ENCODE measurements at places on chromosomes 16 and 17.

- no peak for DNase-seq
Measured at GRCh38 chr17:45001310-45001709, 33.2 kb upstream of the C1QL1 start.

- DNase-seq: peak; percentile 41
Measured at GRCh38 chr17:10737168-10737622, 7.4 kb upstream of the TMEM220 start.

DNA sequence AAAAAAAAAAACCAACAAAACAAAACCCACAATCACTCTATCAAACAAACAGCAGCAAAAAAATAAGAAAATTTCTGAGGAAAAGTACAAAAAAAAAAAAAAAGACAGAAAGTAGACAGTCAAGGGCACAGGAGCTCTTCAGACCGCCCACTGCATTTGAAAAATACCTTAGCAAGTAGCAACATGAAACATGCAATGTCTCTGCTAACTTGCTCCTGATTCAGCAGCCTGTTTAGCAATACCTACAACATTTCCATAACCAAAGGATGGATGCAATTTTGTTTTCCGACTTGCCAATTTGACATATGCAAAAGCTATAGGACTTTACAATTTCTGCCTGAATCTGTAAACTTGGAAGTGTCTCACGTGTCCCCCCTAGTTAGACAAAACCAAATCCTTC lies 57.4 kb downstream of the SYNRG start:
- DNase-seq: no peak

DNA sequence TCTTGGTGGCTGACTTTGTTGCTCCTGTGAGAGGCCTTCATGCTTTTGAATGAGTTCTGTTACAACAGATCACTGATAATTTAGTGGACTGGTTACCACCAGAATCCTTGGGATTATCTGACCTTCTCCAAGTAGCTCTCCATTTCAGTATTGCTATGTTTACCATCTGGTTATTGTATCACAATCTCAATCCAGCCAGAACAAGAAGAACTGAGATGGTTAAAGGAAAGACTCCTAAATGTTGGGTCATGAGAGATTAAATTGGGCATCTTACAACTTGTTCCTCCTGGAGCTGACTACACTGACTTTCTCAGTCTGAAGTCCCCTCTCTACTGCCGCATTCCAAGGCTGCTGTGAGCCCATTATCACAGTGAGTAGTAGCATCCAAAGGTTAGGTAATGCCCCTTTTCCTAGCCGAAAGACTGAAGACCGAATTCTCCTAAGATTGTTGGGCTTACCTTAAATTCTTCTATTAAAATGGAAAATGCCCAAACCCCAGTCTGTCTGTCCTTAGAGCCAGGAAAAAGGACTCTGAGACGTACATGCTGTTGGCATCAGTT lies 181.7 kb upstream of the TBX2 start:
- no peak for DNase-seq

- no peak for DNase-seq
Measured at GRCh38 chr17:81939881-81940385, 2.8 kb upstream of the PYCR1 start.

- DNase-seq: no peak
Measured at GRCh38 chr17:39963829-39964228, 1.0 kb downstream of the GSDMA start.

DNA sequence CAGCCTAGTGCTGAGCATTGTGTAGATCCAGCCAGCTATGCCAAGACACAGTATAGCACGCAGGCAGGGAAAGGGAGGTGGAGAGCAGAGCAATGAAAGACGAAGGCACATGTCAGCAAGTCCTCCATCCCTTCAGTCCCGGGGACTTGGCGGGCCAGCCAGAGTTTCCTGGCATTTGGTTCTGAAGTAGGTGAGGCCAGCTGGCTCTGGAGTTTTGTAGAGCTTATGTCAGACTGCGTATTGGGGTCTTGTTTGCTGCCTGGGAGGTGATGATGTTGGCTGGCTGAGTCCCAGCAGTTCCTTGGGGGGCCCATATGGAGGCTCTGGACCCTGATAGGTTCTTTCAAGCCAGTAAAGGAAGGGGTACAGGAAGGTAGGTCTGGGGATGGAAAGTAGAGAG lies 55.7 kb upstream of the AKTIP start:
- DNase-seq: peak; percentile 50

DNA sequence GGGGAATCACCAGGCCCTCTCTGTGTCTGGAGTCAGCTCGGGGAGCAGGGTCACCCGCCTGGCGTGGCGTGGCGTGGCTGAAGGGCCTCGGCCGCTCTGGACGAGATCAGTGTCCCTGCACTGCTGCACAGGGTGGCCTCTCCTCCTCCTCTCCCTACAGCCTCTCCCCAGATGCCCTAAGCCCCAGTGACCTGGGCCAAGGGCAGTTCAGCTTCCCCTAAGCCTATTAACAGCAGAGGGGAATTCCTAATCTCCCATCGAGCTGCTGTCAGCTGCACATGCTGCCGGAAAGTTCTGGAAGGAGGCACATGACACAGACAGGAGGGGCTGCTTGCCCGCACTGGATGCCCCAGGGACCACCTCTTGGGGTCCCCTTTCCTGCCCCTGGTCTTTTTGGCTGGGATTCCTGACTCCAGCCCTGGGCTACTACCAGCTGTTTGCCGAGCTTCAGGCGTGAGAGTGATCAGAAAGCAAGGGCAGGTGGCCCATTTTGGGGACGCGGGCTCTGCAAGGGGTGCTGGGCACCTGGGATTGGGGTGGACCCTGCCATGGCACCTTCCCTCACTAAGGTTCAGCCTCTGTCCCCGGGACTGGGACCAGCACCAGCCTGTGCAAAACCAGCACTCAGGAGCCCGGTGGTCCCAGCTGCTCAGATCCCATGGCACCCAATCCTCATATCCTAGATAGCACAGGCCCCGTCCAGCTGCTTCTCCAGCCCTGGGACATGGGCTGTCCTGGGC lies 794 bp downstream of the PDE6G start:
- no peak for DNase-seq

- DNase-seq: no peak
Measured at GRCh38 chr17:21397341-21398190, 21.4 kb downstream of the KCNJ12 start.

DNA sequence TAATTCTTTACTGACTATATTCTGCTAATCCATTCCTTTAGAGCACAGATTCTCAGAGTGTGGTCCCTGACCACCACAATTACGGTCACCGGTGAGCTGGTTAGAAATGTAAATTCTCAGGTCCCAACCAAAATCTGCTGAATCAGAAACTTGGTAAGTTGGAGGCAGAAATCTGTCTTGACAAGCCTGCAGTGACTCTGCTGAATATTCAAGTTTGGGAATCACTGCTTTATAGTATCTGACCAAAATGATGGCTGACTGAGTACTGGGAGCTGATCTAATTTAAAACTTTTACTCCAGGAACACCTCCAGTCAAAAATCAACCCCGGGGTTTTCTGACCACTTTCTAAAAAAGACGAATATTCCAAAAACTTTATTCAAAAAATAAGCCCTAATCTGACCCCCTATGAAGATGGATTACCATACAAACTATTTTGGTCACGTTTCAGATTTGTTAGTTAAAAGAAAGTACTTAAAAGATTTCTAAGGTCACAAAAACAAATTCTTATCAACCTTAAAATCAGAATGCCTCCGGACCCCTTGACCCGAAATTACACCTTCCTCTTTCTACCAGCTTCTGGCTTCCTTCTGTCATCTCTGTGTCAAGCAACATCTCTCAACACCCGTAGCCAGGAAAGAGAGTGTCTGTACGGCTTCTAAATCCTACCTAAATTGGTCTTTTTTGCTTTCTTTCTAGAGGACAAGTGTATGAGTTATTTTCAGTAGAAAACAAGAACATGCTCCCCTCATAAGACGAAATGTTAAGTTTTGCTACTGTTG lies 38.6 kb downstream of the CREBBP start:
- DNase-seq: no peak

GRCh38 chr17:2705263-2705662 lies 6.3 kb downstream of the CLUH start:
- DNase-seq: no peak

DNA sequence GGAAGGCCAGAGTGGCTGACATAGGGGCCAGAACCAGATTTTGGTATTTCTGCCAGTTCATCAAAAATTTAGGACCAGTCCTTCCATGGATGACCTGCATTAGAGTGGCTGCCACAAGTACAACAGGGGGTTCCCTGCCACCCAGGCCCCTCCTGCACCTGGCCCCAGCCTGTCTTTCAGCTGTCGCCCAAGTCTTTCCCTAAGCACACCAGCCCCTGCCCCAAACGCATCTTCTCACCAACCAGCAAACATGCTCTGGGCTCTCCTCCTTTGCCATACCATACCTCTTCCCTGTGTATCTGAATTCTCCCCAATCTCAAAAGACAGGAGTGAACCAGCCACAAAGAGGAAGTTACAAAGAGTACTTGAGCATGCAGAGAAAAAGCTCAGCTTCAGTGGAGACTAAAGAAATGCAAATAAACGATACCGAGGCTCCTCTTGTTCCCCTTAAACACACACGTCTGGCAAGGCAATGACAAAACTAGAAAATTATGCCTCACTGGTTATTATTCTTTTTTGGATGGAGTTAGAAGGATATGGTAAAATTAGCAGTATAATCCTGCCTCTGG lies 130.6 kb downstream of the DYNLRB2 start:
- no peak for DNase-seq

DNA sequence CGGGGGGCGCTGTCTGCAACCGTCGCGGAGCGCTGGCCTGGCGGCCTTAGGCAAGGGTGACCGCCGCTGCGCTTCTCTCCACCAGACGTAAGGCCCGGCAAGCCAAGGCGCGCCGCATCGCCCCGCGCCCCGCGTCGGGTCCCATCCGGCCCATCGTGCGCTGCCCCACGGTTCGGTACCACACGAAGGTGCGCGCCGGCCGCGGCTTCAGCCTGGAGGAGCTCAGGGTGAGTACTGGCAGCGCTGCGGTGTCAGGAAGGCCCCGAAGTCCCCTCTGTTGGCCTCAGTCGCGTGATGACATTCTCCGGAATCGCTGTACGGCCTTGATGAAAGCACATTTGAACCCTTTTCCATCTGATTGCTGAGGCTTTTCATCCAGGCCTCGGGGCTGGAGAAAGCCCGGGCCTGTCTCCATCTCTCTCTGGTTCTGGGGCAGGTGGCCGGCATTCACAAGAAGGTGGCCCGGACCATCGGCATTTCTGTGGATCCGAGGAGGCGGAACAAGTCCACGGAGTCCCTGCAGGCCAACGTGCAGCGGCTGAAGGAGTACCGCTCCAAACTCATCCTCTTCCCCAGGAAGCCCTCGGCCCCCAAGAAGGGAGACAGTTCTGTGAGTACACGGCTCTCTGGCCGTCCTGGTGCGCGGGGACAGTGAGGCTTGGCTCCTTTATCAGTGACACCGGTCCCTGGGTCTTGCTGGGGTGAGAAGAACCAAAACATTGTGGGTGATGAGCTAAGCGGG lies 831 bp downstream of the RPL13 start:
- DNase-seq: no peak

GRCh38 chr16:49282690-49283375 lies 1.2 kb upstream of the CBLN1 start:
- peak; percentile 9 for DNase-seq

- DNase-seq: no peak
Measured at GRCh38 chr17:73650140-73650539, 5.9 kb upstream of the SDK2 start.

- DNase-seq: no peak
Measured at GRCh38 chr17:39705786-39706348, 6.0 kb downstream of the ERBB2 start.

GRCh38 chr16:67594256-67594915 lies 32.1 kb downstream of the CTCF start:
- no peak for DNase-seq

DNA sequence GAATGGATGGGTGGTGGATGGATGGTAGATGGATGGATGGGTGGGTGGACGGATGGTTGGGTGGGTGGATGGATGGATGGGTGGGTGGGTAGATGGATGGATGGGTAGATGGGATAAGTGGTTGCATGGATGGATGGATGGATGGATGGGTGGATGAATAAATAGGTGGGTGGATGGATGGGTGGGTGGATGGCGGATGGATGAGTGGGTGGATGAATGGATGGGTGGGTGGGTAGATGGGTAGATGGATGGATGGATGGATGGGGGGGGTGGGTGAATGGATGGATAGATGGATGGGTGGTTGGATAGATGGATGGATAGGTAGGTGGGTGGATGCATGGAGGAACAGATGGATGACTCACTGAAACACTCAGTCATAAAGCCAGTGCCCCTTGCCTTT lies 51.0 kb upstream of the FASN start:
- DNase-seq: no peak

DNA sequence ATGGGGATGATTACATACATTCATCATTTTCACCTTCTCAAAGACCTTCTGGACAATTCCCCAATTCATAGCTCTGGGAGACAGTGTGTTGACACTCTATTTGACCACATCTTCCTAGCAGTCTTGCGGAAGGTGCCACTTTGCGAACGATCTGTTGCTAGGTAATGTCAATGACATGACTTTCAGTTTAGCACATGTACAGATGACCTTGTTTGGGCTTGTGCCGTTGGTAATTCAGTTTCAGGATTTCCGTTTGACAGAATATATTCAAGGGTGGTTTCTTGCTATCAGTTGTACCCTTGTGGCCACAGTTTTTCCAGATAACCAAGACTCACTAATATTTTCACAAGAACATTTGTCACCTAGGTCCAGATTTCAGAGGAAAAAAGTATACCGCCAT lies 478.2 kb downstream of the WWOX start:
- DNase-seq: no peak

DNA sequence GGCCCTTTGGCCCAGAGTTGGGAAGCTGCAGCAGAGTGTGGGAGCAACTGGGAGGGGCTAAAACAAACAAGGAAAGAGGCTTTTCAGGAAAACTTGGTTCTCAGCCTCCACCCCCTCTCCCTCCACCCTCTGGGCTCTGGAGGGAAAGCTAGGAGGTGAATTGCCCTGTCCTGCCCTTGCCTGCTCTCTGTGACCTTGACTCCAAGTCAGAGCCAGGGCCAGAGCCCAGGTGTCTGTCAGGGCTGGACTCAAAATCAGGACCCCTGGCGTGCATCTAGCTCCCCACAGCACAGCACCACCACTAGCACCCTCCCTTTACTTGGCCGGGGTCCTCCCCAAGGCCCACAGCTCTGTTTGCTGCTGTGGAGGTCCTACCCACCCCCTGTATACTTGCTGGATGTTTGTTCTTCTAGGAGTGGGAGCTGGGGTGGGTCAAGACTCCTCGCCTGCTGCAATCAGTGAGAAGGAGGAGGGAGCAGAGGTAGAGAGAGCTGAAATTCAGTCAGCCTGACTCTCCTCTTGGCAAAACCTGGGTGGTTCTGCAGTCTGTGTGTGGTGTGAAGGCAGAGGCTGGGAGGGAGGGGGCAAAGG lies 2.8 kb upstream of the NR1D1 start:
- peak; percentile 62 for DNase-seq
